Endothelial cell of umbilical vein (primary cell): ENCODE measurements at places on chromosomes 6 and 20. TPM values are rescaled to one million over a fixed set of nuclear protein-coding genes. Genes with fewer than 3 reads are reported as not detected.

GRCh38 chr20:8740265-8740664 lies 328.6 kb upstream of the PLCB4 start:
- H3K4me1 ChIP-seq = no peaks in the 10 kb centered on the region
- H3K27me3 ChIP-seq = no peaks in the 10 kb centered on the region
- H3K36me3 ChIP-seq = no peaks in the 10 kb centered on the region
- no peak overlapping the region for H3K27ac ChIP-seq
- DNase-seq = no peak
- no peak overlapping the region for H3K4me3 ChIP-seq

- no peak overlapping the region for H3K4me3 ChIP-seq
- no peak for DNase-seq
- H3K4me1 ChIP-seq = peaks cover 52% of the 10 kb centered on the region
- peaks cover 12% of the 10 kb centered on the region for H3K36me3 ChIP-seq
- H3K27ac ChIP-seq = peak overlapping the region; percentile 37
- H3K27me3 ChIP-seq = no peaks in the 10 kb centered on the region
Measured at GRCh38 chr6:11196511-11197174, 35.8 kb downstream of the NEDD9 start.

- H3K4me1 ChIP-seq = peaks cover 6% of the 10 kb centered on the region
- H3K27ac ChIP-seq = no peak overlapping the region
- H3K4me3 ChIP-seq = no peak overlapping the region
- H3K36me3 ChIP-seq = no peaks in the 10 kb centered on the region
Measured at GRCh38 chr6:42195415-42195814, 659 bp upstream of the GUCA1B start.

Gene LY6G6F
- not detected in 2 replicates for polyA plus RNA-seq

Gene TAP1
- polyA plus RNA-seq = 15.6 and 17.2 TPM in 2 replicates

Gene KCNK15
- 0.05 and 0.06 TPM in 2 replicates for polyA plus RNA-seq

Gene RIMS4
- polyA plus RNA-seq = not detected in 2 replicates

Gene NKX2-4
- not detected in 2 replicates for polyA plus RNA-seq
